Hematopoietic multipotent progenitor cell (in vitro differentiated cells): ENCODE measurements at places on chromosomes 3 and 15. TPM values are rescaled to one million over a fixed set of nuclear protein-coding genes. Genes with fewer than 3 reads are reported as not detected.

CIB2 gene
- total RNA-seq = 6.7 TPM

ITIH1 gene
- under 0.01 TPM for total RNA-seq

DAPK2 gene
- 0.81 TPM for total RNA-seq

SLC24A5 gene
- total RNA-seq = not detected

KCNH8 gene
- 0.54 TPM for total RNA-seq

CDCP1 gene
- total RNA-seq = 14.0 TPM

OIP5 gene
- total RNA-seq = 5.7 TPM

MYZAP gene
- total RNA-seq = 0.27 TPM

CADM2 gene
- total RNA-seq = 5.1 TPM

GOLGA8M gene
- total RNA-seq = 1.1 TPM

DNA sequence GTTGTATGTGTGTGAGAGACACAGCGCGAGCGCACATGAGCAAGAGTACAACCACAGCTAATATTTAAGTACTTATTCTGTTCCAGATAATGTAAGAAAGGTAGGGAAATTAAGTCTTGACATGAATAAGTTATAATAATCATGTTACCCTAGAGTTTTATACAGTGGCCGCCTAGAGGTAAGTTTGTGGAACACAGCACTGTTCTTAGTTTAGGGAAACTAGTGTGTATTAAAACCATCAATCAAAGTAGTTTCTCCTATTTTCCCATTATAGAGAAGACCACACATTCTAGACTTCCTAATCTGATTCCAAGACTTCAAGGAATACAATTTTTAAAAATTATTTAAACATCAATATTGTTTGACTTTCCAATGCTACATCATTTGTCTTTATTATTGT lies 9.5 kb downstream of the ALDH1A2 start:
- no peak for DNase-seq

- no peak for DNase-seq
Measured at GRCh38 chr3:190568036-190568435, 54.2 kb downstream of the IL1RAP start.

- no peak for DNase-seq
Measured at GRCh38 chr3:189677667-189678066, 46.5 kb downstream of the TP63 start.

- DNase-seq = no peak
Measured at GRCh38 chr3:64975147-64975546, 287.3 kb upstream of the ADAMTS9 start.

DNA sequence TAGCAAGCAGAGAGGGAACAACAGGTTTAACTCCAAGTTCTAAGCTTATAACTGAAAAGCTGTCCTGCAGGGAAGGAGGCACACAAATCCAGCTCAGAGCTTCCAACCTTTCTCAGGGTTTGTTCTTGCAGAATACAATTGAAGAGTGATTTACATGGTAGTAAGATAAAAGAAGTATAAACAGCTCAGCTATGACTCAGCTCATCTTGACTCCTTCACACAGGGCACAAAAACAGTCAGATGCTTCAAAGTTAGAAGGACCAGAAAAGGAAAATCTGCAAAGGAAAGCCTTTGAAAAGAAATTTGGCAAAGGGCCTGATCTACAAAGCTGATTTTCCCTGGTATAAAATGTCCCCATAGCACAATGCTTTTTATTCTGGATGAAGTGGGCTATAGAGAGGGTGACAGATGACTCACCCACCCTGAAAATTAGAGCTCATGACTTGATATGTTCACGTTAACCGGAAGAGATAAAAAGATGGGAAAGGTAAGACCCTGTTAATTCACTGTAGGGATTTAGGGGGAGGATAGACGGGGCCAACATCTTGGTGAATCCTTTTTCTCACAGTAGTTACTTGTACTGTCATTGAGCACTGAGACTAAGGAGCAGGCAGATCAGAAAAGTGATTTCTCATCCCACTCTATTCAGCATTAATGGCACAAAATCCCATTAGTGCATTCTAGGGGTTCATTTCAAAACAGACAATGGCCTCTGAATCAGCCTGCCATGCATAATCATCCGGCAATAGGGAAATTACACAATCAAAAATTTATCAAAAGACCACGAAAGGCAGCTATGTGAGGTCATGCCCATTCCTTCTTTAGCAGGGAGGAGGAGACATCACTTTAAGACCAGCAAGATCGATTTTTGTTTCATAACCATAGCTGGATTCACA lies 143.5 kb downstream of the GAP43 start:
- no peak for DNase-seq

DNA sequence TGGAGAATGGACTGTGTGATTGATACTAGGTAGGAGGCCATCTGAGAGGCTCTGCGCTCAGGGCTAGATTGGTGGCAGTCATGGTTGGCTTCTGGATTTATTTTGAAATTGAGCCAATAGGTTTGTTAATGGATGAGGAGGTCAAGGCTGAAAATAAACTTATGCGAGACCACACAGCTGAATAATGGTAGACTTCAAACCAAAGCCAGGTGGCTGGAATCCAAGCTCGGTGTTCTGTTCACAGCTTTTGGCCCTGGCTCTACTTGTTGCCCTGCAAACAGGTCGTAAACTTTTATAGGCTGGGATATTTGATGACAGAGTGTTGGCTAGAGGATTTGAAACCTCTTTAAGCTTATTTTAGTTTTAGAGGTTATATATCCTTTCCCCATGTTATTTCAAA lies 160.4 kb downstream of the CHL1 start:
- DNase-seq = no peak

- DNase-seq = no peak
Measured at GRCh38 chr15:83066034-83066733, 868 bp downstream of the BTBD1 start.

GRCh38 chr15:35751413-35752133 lies 205.6 kb upstream of the DPH6 start:
- DNase-seq = peak; percentile 51

DNA sequence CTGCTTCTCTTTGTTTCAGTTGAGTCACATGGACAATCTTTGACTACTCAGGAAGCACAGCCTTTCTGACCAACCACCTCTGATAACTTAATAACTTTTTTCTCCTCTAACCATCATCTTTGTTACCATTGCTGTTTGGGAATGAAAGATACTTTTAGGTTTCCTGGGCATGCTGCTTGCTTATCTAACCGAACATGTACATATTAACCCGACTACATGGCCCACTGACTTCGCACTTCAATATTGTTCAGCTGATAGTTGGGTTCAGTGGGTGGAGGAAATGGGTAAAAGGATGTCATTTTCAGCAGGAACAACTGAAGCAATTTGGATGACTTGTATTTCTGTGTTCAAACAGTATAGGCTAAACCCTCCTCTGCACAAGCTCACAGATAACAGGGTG lies 214.3 kb downstream of the SQOR start:
- DNase-seq = no peak

- no peak for DNase-seq
Measured at GRCh38 chr3:13299531-13300155, 120.5 kb downstream of the NUP210 start.

DNA sequence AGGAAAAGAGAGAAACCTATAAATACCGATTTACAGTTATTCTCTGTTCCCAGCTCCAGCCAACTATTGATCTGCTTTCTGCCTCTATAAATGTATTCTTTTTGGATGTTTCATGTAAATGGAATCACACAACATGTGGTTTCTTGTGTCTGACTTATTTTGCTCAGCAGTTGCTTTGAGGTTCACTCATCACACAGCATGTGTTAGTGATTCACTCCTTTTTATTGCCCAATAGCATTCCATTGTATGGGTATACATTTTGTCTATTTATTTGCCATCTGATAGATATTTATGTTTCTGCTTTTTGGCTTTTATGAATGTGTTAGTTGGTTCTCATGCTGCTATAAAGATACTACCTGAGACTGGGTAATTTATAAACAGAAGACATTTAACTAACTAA lies 23.6 kb downstream of the CCR1 start:
- no peak for DNase-seq

DNA sequence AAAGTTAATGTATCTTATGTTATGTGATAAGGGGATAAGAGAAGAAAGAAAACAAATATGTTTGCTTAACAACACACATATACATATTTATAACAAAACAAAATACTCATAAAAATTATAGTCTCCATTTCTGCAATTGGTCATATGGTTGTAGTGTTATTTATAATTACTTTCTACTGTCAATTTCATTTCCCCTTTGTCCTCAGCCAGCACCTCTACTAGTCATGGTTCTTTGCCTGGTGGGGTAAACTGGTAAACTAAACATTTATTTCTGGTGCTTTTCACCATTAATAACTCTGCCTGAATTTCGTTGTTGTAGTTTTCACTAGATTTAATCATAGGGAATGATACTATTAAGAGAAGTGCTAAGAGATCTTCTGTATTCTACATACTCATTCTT lies 88.0 kb upstream of the ALCAM start:
- DNase-seq = no peak

DNA sequence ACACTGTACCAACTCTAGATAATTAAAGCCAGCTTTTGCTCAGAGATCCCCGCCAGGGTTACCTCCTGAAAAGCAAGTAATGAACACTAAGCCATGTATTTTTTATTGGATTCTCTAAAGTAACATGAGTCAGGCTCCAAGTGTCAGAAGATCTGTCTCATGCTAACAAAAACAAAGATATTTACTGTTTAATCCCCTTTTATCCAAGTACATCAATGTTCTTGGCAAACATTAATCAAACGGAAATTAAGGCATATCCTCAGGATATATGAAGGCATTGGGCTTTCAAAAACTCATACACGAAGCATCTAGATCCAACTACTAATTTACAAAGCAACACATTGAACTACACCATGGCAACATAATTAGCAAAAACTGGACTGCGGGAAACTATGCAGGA lies 37.2 kb downstream of the MYO5A start:
- DNase-seq = no peak

GRCh38 chr3:133445108-133445507 lies 45.3 kb downstream of the BFSP2 start:
- no peak for DNase-seq

DNA sequence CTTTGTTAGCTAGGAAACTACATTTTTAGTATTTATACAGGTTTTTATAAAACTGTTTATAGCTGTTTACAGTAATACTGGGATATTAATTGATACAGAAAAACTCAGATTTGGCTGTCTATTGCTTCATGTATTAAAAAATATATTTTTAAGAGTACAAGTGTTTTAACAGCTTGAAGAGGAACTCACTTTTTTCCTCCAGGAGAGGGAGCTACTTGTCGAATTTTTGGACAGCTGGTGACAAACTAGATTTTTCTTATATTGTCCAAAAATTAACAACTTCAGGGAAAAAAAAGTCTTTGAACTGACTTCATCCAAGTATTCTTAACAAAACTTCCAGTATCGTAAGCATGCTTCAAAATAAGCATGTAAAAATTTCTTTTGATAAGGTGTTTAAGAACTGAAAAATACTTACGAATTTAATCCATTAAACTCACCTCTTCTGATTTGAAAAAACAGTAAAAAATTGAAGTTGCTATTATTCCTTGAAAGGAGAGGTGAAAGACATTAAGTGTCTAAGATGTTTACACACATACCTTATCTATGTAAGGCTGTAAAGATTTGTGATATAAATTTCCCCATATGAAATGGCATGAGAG lies 4.0 kb downstream of the DIPK2A start:
- peak; percentile 69 for DNase-seq

DNA sequence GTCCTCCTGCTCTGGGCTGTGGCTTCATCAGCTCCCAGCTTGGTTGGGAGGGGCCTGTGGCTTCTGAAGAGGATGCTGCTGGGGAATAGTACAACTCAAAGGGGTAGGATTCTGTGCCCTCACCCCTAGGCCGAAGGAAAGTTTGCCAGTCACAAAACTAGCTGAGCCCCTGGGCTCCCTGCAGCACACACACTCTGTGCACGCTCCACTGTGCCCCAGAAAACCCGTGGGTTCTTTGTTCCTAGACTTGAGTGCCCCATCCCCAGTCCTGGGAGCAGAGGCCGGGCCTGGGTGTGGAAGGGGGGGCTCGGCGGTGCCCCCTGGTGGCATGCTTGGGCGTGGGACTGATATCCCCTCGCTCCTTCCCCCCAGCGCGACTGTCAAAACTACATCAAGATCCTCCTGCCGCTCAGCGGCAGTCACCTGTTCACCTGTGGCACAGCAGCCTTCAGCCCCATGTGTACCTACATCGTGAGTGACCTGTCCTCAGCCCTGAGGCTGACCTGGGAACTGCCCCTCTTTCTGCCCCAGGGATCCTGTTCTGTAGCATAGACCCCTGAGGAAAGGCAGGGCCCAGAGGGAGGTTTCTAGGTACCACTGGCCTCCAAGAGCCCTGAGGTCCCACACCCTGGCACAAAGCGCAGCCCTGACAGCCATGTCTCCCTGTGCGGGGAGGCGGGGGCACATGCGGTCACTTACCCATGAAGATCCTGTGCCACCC lies 14.2 kb downstream of the CIB1 start:
- DNase-seq = peak; percentile 68

DNA sequence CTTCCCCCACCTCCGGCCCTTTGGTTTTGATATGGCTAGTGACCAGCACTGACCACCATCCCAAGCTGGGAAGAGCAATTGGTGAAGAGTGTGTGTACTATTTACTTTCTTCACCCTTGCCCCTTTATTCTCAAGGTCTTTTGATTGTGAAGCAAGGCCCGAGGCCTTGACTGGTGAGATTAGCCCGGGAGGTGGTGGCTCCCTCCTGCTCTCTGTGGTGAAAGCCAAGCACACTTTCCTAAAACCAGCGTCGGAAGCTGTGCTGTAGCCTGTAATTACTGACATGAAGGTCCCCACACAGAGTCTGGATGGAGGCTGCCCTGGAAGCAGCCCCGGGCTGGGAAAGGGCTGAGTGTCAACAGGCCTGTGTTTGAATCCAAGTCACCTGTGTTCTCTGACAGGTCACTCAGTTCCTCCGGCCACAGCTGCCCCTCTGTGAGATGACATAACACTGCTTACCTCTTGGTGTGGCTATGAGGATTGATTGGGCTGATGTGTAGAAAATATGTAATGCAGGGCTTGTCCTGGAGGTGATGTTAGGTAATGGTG lies 60.5 kb upstream of the PRR23C start:
- no peak for DNase-seq

- no peak for DNase-seq
Measured at GRCh38 chr15:76161153-76162035, 101.6 kb downstream of the TMEM266 start.

GRCh38 chr3:141773676-141774075 lies 10.5 kb downstream of the GRK7 start:
- DNase-seq = no peak

DNA sequence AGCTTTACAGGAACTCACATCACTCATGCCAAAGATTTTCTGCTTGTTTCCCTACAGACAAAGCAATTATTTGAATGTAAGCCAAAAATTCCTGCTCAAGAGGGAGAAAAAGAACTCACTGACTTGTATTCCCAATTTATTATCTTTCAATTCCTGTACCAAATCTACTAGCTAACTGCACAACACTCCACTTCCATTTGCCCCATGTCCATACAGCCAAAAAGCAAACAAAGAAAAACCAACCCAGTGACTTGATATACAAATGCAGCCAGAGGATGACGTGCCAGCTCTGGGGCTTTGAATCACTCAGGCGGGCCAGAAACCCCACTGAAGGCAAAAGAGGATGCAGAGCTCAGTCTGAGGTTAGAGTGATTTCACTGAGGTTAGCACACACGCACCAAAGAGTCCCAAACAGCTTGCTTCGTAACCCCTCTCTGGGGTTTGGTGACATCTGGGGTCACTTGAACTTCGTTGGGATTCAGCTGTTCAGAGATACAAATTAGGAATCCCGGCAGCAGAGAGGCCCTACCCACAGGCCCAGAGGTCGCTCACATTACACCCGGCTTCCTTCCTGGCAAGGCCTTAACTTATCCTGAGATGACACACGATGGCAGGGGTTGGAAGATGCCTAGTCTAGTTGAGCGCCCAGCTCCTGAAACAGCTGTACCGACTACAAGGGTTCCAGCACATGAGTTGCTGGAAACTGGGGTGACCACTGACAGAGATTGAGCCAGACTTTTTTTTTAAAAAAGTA lies 1.6 kb downstream of the RFTN1 start:
- peak; percentile 95 for DNase-seq

- DNase-seq = no peak
Measured at GRCh38 chr15:68113273-68113672, 59.2 kb downstream of the PIAS1 start.
